ENCODE measurements at places on chromosomes 3 and 15. TPM values are rescaled to one million over a fixed set of nuclear protein-coding genes. Genes with fewer than 3 reads are reported as not detected.

DNA sequence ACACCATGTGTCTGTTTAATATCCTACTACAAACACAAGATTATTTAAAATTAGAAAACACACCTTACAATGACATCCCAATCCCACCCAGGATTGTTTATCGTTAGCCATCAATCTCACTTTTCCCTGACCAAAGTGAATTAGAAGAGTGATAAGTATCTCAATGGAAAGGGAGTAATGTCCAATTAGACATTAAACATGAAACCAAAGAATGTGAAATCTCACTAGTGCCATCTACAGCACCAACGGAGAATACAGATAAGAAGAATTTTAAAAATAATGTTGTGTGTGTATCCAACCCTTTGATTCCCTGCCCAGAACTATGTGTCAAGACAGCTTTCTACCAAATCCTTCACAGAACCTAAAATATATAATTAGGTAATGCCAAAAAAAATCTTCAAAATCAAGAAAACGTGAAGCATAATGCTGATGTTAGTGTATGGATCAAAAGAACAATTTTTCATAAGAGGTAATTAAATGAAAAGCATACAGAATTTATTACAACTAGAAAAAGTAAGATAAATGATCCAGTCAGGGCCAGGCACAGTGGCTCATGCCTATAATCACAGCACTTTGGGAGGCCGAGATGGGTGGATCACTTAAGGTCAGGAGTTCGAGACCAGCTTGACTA lies 64.2 kb downstream of the SCAPER start:
- H3K27me3 ChIP-seq = no peaks in the 10 kb centered on the region
- ATAC-seq = no peak
- H3K36me3 ChIP-seq = peaks cover 43% of the 10 kb centered on the region
- H3K4me1 ChIP-seq = peaks cover 24% of the 10 kb centered on the region

- peaks cover 39% of the 10 kb centered on the region for H3K27me3 ChIP-seq
- no peak for ATAC-seq
- no peaks in the 10 kb centered on the region for H3K36me3 ChIP-seq
- H3K4me3 ChIP-seq = no peak overlapping the region
- no peaks in the 10 kb centered on the region for H3K4me1 ChIP-seq
These were observed 27.8 kb upstream of the ALDH1L1 start for GRCh38 chr3:126208182-126208581.

DNA sequence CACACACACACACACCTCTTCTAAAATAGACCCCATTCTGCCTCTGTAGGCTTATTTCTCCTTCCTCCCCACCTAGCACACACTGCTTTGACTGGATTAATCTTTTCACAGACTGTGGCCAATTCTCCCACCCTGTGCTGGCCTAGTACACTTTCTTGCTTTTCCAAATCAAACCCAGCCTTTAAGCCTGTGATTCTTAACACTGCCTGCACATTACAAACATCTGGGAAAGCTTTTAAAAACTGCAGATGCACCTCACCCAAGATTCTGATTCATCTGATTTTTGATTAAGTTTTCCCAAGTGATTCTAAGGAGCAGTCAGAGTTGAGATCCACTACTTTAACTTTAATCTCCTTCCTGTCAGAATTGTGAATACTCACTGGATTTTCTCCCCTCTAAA lies 12.8 kb downstream of the CSNK1G1 start:
- peaks cover 63% of the 10 kb centered on the region for H3K36me3 ChIP-seq
- ATAC-seq = no peak
- H3K27me3 ChIP-seq = no peaks in the 10 kb centered on the region

DNA sequence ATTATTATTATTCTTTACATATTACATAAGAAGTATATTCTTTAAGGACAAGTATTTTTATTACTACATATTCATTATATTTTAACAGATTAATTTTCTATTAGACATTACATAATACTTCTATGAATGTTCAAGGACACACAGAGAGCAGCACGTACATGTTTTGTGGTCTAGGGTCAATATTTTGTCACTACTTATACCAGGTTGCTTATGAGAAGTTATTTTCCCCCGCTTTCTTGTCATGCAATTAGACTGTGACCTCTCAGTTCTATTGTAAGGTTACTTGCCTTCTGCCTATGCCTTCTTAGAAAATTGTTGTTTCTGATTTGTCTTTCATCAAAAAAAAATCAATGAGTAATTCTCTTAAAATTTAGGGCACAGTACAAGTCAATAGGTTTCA lies 21.5 kb downstream of the BCHE start:
- H3K27me3 ChIP-seq = no peaks in the 10 kb centered on the region
- H3K27ac ChIP-seq = no peak overlapping the region
- ATAC-seq = no peak
- H3K4me3 ChIP-seq = no peak overlapping the region

DNA sequence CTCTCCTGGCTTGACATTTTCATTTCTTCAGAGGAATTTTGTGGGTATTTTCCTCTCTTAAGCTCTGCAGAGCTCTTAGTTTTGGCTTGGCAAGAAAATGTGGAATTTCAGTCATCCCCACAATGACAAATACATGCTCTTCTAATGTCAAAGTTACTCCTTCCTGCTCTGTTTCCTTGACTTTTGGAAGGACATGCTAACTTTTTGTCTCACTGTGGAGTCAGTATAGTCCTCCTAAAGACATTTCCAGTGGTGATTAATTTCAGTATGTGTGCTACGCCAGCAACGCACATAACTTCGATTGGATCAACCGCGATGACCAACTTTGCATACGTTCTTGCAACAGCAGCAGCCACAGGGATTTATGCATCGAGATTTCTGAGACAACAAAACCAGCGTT lies 13.3 kb downstream of the EBLN2 start:
- no peaks in the 10 kb centered on the region for H3K27me3 ChIP-seq
- ATAC-seq = no peak
- no peak overlapping the region for H3K4me3 ChIP-seq
- no peaks in the 10 kb centered on the region for H3K36me3 ChIP-seq
- no peak overlapping the region for H3K27ac ChIP-seq
- H3K4me1 ChIP-seq = peaks cover 12% of the 10 kb centered on the region

DNA sequence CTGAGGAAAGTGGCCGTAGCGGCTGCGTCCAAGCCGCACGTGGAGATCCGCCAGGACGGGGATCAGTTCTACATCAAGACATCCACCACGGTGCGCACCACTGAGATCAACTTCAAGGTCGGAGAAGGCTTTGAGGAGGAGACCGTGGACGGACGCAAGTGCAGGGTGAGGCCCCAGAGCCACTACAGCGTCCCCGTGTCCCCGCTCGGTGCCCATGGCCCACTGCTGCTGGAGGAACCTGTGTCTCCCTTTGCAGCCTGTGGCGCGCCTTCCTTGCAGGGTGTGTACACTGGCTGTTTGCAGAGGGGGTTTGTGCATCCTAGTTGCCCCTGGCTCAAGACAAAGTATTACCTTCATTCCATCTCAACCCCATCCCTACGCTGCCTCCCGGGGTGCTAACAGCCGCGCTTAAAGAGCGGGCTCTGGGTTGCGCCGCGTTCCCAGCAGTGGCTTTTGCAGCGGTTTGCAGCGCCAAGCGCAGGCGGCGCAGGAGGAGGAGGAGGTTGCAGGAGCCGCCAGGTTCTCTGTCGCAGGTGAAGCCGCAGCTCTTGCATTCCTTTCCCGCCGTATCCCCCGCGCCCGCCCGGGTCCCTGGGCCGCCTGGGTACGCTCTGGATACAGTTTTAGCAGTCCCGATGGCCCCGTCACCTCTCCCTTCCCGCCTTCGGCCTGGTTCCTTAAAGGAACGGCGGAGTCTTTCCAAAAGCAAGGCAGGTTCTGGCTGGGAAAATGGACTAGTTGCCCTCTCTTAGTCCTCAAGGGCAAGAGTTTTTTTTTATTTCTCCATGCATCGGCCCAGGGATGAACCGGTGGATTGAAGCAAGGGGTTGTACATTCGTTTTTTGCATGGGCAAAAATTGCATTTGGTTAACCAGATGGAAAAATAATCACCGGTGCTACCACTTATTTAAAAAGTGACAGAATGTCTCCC lies 1.2 kb downstream of the CRABP1 start:
- no peak overlapping the region for H3K4me3 ChIP-seq
- no peaks in the 10 kb centered on the region for H3K4me1 ChIP-seq
- peaks cover 22% of the 10 kb centered on the region for H3K27me3 ChIP-seq
- H3K27ac ChIP-seq = no peak overlapping the region
- ATAC-seq = no peak

GRCh38 chr15:80489030-80489594 lies 84.9 kb downstream of the ARNT2 start:
- H3K27me3 ChIP-seq = peaks cover 22% of the 10 kb centered on the region
- no peaks in the 10 kb centered on the region for H3K4me1 ChIP-seq
- no peak overlapping the region for H3K27ac ChIP-seq
- no peaks in the 10 kb centered on the region for H3K36me3 ChIP-seq
- no peak for ATAC-seq

GRCh38 chr15:58505581-58505980 lies 73.8 kb downstream of the LIPC start:
- H3K4me1 ChIP-seq = peaks cover 23% of the 10 kb centered on the region
- H3K4me3 ChIP-seq = no peak overlapping the region
- no peak for ATAC-seq
- peak overlapping the region; percentile 60 for H3K27ac ChIP-seq
- no peaks in the 10 kb centered on the region for H3K36me3 ChIP-seq

DNA sequence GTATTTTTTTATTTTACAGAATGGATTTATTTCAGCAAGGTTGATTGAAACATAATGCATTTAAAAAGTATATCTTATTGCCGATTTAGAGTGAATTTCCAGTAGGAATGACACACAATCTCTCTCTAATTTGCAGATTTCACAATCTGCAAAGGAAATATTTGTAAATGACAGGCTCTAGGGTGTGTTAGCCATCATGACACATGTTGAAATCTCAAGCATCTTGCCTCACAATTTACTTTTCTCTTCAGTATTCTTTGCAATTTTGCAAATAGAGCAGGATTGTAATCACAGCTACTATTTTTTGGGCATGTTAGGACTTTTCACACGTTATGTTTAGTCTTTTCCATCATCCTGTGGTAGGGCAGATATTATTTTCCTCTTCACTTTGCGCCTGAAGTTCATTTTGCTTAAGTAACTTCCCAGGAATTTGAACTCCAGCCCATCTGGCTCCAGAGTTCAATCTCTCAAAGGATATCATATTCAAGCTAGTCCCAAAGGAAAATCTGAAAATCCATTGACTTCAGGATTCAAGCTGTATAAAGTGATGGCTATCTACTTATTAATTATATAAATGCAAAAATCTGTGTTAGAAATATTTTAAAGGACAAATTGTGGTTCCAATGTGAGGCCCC lies 55.4 kb downstream of the ATP13A4 start:
- H3K36me3 ChIP-seq = no peaks in the 10 kb centered on the region
- no peaks in the 10 kb centered on the region for H3K27me3 ChIP-seq
- no peak for ATAC-seq
- H3K27ac ChIP-seq = no peak overlapping the region
- no peak overlapping the region for H3K4me3 ChIP-seq
- no peaks in the 10 kb centered on the region for H3K4me1 ChIP-seq

GRCh38 chr3:140081887-140082286 lies 146.9 kb downstream of the CLSTN2 start:
- no peaks in the 10 kb centered on the region for H3K36me3 ChIP-seq
- H3K4me1 ChIP-seq = no peaks in the 10 kb centered on the region
- peaks cover 3% of the 10 kb centered on the region for H3K27me3 ChIP-seq
- no peak overlapping the region for H3K27ac ChIP-seq

DNA sequence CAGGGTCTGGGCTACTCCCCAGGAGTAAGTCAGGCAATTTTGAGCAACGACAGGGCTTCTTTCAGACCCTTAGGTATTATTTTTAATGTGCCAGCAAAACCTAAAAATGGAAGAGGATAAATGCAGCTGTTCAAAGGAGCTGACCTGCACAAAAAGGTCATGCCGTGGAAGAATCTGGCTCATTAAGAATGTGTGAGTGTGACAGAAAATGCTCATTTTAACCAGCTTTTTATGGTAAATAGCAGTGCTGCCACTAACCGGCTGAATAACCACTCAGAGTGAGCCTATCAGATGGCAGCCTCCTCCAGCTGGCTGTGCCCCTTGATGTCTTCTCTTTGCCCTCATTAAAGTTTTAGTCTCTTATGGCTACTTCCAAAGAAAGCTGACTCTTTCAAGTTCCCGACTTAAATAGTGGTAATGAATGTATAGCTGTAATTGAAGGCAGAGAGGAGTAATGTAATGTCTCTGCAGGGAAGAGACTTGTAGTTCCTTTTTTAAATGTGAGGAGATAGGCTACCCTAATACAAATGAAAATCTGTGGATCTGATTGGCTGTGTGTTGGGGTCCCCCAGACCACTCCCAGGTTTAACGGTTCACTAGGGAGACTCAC lies 9.5 kb upstream of the FSTL1 start:
- ATAC-seq = no peak
- peaks cover 7% of the 10 kb centered on the region for H3K27me3 ChIP-seq
- H3K27ac ChIP-seq = no peak overlapping the region
- H3K4me3 ChIP-seq = no peak overlapping the region
- no peaks in the 10 kb centered on the region for H3K36me3 ChIP-seq

DNA sequence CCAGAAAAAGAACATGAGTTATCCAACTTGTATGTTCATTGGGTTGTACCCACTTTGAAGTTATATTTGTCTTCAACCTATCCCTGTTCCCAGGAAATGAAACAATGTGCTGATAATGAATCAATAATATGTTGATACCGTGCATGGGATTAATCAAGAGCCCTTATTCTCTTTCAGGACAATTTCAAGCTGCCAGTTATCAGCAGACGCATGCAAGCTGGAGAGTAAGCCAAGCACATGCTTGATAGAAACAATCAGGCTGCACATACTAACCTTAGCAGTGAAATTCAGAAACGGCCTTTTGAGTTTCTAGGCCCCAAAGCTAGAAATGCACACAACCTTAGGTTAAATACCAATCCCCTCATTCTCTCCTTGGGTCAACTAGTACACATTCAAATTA lies 480.4 kb upstream of the AGTR1 start:
- no peak overlapping the region for H3K27ac ChIP-seq
- H3K4me1 ChIP-seq = no peaks in the 10 kb centered on the region
- ATAC-seq = no peak

- H3K27ac ChIP-seq = no peak overlapping the region
- H3K4me3 ChIP-seq = no peak overlapping the region
- no peaks in the 10 kb centered on the region for H3K4me1 ChIP-seq
- ATAC-seq = peak; percentile 21
These were observed 64.2 kb upstream of the MYZAP start for GRCh38 chr15:57527382-57528091.

DNA sequence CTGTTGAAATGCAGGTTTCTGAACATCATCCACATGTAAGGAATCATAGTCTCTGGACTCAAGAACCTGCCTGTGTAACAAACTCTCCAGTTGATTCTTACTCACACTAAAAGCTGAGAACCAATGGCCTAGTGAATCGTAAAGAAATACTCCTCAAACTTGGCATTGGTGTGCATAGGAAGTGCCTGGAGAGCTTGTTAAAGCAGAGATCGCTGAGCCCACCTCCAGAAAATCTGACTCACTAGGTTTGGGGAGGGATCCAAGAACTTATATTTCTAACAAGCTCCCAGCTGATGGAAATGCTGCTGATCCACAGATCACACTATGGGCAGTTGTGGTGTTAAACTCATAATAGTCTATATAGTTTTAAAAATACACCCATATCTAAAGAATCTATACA lies 55.8 kb upstream of the LMCD1 start:
- no peak for ATAC-seq
- H3K27ac ChIP-seq = no peak overlapping the region
- H3K27me3 ChIP-seq = peaks cover 10% of the 10 kb centered on the region
- H3K36me3 ChIP-seq = no peaks in the 10 kb centered on the region
- H3K4me3 ChIP-seq = no peak overlapping the region

The GOLGA6D gene
- total RNA-seq = not detected

The ATP13A5 gene
- not detected for total RNA-seq

The SLITRK3 gene
- not detected for total RNA-seq

The ARNT2 gene
- total RNA-seq = 0.21 TPM

The C3orf62 gene
- total RNA-seq = 9.3 TPM

The SERINC4 gene
- total RNA-seq = 0.17 TPM

The SAMD7 gene
- not detected for total RNA-seq

The HDC gene
- not detected for total RNA-seq

The ZNF660 gene
- not detected for total RNA-seq

The CPA3 gene
- not detected for total RNA-seq

The TMCO5A gene
- not detected for total RNA-seq
